Stimulated activated memory B cell treated with anti-CD40 and anti-IgM and Interleukin-4, amounts not matched to agents 10 μg/mL and 1 μg/mL and 100 μg/mL, for 72 hours (primary cell): ENCODE measurements at places on chromosomes 2 and 18.

GRCh38 chr2:145484448-145485097, 964.7 kb upstream of the ZEB2 start:
- ATAC-seq: peak; percentile 48

GRCh38 chr18:70377317-70377799, 88.5 kb downstream of the SOCS6 start:
- no peak for ATAC-seq

- ATAC-seq: no peak
These were observed 75.0 kb downstream of the TMEM247 start for GRCh38 chr2:46554397-46554796.

GRCh38 chr2:177262092-177262491, 2.4 kb downstream of the NFE2L2 start:
- no peak for ATAC-seq

DNA sequence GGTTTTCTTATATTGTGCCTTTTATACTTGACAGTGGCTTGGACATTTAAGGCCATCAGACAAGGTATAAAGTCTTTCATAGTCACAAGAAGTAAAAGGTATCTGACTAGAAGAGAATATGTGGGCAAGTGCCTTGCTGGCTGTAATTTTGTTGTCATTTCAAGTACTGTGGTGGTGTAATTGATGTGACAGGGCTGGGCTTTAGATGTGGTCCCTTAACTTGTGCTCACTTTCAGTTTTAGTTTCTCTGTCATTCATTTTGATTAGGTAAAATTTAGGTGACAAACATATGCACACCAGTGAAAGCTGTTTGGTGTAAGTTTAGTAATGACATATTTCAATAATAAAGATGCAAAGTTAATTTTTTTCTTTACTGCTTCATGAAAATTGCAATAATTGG, 31.2 kb upstream of the TBR1 start:
- ATAC-seq: no peak

- ATAC-seq: no peak
These were observed 139.9 kb downstream of the TANC1 start for GRCh38 chr2:159108181-159108893.

GRCh38 chr2:54767921-54768320, 44.5 kb downstream of the EML6 start:
- ATAC-seq: peak; percentile 89

- ATAC-seq: no peak
These were observed 40.8 kb downstream of the MTERF4 start for GRCh38 chr2:241061275-241061674.

GRCh38 chr2:230564805-230565779, 147.6 kb upstream of the CAB39 start:
- ATAC-seq: peak; percentile 77

- ATAC-seq: no peak
These were observed 313.0 kb downstream of the RDH14 start for GRCh38 chr2:18247282-18248110.

DNA sequence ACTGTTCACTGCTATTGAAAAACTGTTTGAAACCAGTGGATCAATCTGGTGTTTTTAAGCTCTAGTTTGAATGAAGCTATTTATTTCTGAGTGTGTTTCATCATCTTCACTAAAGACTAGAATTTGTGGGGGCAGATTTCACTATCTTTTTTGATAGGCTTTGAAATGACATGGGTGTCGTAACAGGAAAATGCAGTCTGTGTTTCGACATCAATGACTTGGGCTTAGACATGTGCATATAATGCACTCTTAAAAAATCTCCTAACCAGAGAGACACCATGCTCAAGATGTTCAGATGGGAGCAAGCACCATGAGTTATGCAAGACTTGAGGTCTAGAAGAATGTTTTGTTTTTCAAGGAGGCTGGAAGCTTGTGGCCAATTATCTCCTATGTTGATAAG, 221.6 kb downstream of the GPD2 start:
- no peak for ATAC-seq

DNA sequence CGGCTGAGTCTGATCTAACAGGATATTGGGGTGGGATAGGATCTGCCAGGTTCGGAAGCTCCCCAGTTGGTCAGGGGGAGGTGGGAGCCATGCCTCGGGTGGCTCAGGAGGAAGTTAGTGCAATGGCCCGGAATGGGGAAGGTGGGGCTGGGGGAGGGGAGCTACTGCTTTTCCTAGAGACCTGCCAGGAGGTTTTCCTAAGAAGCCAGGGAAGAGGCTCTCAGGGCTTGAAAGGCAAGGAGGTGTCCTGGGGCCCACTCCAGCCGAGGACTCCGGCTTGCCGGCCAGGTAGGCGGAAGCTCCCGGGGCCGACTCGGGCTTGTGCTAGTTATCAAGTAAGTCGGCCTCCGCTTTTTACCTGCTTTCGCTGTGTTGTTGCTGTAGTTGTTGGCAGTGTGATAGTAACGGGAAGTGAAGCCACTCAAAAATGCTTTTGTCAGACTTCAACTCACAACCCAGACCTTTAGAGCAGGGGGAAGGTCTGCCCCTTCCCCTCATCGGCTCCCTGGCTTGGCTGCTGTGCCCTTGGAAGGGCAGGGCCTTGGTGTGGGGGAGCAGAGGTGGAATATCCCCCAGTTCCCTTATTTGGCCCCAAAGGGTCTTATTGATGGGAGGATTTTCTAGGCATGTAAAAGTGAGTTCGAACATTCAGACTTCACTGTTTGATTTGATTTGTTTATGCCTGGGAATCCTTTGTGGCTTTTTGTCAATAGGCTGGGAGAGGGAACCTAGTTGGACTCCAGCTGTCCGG, 5.4 kb downstream of the GDF7 start:
- no peak for ATAC-seq

DNA sequence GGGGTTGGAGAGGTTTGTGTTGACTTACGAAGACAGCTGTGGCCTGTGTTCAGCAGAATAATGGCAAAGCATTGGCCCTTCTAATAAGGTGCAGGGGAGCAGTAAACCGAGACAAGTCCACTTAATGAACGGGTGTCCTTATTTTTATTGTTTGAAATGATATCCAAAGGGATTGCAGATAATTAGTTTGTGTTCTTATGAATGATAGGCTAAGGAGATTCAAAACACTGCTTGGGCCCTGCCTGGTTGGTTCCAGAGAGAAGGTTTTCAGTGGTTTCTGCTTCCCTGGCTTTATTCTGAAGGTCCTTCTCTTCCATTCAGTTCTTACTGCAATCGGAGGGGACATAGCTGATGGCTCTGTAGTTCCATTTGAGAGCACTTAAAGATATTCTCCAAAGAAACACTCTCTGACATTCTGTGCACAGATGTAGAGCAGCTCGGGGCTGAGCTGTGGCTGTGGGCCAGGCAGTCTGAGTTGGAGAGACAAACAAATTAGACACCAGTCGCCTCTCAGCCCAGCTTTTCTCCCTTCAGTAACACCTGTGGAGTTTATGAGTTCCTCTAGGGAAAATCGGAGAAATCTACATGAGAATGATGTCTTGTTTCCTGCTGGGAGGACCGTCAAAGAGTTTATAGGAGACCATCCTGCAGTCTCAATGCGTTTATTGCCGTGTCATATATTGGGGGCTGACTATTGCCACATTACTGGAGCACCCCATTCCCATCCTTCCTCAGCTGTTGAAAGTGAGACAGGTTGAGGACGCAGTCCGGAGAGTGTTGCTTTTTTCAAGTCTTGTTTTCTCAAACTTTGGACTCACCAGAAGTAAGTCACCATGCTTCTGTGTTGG, 6.5 kb downstream of the GREB1 start:
- no peak for ATAC-seq

DNA sequence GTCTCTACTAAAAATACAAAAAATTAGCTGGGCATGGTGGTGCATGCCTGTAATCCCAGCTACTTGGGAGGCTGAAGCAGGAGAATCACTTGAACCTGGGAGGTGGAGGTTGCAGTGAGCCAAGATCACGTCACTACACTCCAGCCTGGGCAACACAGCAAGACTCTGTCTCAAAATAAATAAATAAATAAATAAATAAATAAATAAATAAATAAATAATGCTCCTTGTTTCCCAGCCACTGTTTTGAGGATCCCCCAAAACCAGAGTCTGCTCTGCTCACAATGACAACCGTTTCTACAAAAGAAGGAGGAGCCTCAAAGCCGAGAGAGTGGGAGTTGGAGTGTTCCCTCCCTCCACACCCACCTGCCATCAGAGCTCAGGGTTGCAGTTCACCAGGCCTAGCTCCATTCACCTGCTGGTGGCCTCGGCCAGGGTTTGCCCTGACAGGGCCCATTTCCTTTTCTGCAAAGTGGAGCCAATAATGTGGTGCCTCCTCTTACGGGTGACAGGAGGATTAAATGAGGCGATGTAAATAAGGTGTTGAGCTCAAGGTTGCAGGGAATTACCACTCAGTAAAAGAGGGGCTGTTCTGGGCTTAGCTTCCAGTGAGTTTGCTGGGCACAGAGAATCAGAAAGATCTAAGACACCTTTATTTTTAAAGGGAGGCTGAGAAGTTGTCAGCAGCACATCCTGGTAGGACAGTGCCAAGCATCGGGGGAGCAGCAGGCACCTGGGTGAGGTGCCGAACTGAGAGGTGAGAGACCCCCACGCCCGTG, 25.5 kb downstream of the CRACDL start:
- ATAC-seq: no peak

DNA sequence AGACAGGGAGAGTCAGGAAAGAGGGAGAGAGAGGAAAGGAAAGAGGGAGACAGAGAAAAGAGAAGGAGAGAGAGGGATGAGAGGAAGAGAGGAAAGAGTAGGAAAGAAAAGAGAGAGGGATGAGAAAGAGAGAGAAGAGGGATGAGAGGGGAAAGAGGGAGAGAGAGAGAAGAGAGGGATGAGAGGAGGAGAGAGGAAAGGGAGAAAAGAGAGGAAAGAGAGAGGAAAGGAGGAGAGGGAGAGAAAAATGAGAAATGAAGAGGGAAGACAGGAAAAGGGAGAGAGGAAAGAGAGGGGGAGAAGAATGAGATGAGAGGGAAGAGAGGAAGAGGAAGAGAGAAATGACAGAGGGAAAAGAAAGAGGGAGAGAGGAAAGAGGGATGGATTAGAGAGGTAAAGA, 207.0 kb upstream of the SKOR2 start:
- no peak for ATAC-seq

DNA sequence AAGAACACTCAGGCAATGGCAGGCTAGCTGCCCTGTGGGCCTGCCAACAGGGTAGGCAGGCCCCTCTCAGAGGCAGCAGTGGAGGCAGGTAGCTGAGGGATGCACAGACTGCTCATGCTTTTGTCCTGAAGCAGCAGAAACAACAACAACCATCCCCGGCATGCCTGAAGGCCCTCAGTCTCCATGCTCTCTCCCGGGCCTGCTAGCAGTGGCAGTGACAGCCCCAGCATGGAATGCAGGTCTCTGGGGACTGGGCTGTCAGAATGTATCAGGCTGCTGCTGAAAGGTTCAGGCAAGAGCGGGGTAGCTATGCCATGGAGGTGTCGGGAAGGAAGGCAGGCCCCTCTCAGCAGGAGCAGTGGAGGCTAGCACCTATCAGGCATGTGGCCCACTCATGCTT, 209.8 kb downstream of the KCNJ3 start:
- ATAC-seq: peak; percentile 27

GRCh38 chr2:45253151-45253550, 243.9 kb upstream of the SIX2 start:
- no peak for ATAC-seq

GRCh38 chr2:20925265-20925889, 102.5 kb upstream of the LDAH start:
- ATAC-seq: no peak

DNA sequence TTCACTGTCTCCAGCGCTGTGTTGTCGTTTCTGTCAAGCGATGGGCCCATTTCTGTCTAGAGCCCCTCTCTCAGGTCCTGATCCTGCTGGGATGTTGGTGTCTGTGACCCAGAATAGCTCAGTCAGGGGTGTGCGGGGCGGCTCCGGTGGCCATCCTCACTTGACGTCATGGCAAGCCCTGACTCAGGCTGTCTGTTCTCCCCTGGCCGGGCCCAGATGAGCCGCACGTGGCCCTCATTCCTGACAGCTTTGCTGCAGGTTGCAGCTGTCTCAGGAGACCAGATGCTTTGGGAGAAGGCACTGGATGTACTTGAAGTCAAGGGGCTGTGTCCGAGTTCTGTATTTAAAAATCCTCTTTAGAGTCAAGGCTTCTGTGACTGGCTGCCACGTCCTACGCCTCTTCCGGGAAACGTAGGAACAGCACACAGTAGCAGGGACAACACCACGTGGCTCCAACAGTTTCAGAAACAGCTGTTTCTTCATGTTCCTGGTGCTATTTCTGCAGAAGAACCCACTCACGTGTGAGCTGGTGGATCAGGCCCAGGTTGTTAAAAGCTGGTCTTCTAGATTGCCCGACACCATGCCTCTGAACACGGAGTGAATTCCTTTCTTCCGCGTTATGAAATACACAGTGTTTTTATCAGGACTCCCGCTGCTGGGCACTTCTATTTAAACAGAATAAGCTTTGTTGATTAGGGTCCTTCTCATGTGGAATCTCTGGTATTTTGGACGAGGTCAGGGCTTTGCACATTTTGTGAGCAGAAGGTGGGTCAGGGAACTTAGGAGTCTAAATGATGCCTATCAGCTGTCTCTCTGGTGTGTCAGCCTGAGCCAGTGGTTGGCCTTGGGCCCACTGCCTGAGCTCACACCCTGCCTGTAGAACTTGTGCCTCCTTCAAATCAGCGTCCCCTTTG, 28.3 kb upstream of the NTSR2 start:
- ATAC-seq: no peak

- no peak for ATAC-seq
These were observed 6.7 kb upstream of the LRRC30 start for GRCh38 chr18:7224198-7224597.

DNA sequence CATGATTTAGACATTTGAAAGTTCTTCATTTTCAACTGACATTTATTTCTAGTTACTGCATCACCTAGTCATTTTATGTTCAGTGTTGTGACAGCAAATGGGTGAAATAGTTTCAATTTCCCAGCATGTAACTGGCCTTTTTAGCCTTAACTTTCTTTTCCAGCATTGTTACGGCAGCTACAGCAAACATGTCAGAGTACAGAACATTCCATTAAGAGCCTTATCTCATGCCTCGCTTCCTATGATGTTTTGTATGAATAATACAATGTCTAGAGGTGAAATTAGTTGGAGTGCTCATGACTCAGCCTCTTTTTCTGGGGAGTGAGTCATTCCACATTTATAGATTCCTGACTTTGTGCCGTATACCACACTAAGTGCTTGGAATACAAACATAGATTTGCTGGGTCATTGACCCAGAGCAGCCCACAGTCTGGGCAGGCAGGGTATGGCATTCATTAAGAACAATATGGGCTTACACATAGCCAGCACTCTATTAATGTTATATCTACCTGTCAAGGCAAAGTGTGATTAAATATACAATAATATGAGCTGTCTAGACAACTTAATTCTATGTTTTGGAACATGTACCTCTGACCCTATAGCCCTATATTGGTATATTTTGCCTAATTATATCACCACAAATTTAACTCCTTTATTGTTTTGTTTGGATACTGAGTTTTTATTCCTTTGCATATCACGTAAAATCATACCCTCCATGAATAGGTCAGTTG, 72.2 kb downstream of the MAP2 start:
- no peak for ATAC-seq

GRCh38 chr2:44886414-44886813, 55.1 kb upstream of the SIX3 start:
- no peak for ATAC-seq

- ATAC-seq: no peak
These were observed 141.4 kb downstream of the SPP2 start for GRCh38 chr2:234191819-234192407.
